Common myeloid progenitor, CD34-positive (primary cell): ENCODE measurements at places on chromosomes 6 and 20.

- H3K27ac ChIP-seq: no peak overlapping the region
- DNase-seq: no peak
- H3K4me3 ChIP-seq: no peak overlapping the region
- no peaks in the 10 kb centered on the region for H3K27me3 ChIP-seq
- H3K4me1 ChIP-seq: no peaks in the 10 kb centered on the region
Observed at GRCh38 chr6:88890394-88890793, 73.0 kb downstream of the RNGTT start.

DNA sequence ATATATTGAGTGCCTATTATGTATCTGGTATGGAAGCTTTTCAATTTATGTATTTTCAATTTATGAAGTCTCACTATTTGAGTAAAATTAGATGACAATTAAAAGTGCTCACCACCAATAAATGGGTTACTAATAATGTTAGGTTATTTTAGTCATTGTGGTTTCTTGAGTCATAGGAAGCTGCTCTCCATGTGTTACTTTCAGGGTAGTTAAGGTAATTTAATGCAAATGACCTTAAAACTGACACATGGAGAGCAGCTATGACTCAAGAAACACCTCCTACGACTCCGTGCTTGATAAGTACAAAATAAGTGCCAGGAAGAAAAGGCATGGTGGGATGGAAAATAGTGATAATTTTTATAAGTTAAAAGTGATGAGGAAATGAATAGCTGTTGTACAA, 16.5 kb upstream of the TINAG start:
- H3K4me1 ChIP-seq: no peaks in the 10 kb centered on the region
- no peaks in the 10 kb centered on the region for H3K27me3 ChIP-seq
- H3K4me3 ChIP-seq: no peak overlapping the region
- no peak overlapping the region for H3K27ac ChIP-seq

- H3K4me3 ChIP-seq: no peak overlapping the region
- H3K4me1 ChIP-seq: peaks cover 33% of the 10 kb centered on the region
- DNase-seq: no peak
- no peak overlapping the region for H3K27ac ChIP-seq
- no peaks in the 10 kb centered on the region for H3K36me3 ChIP-seq
Observed at GRCh38 chr6:42137194-42137753, 5.1 kb downstream of the C6orf132 start.

- DNase-seq: no peak
- H3K4me1 ChIP-seq: no peaks in the 10 kb centered on the region
- no peaks in the 10 kb centered on the region for H3K36me3 ChIP-seq
- no peak overlapping the region for H3K4me3 ChIP-seq
- H3K27me3 ChIP-seq: no peaks in the 10 kb centered on the region
- no peak overlapping the region for H3K27ac ChIP-seq
Observed at GRCh38 chr6:36999751-37000125, 5.7 kb upstream of the FGD2 start.

DNA sequence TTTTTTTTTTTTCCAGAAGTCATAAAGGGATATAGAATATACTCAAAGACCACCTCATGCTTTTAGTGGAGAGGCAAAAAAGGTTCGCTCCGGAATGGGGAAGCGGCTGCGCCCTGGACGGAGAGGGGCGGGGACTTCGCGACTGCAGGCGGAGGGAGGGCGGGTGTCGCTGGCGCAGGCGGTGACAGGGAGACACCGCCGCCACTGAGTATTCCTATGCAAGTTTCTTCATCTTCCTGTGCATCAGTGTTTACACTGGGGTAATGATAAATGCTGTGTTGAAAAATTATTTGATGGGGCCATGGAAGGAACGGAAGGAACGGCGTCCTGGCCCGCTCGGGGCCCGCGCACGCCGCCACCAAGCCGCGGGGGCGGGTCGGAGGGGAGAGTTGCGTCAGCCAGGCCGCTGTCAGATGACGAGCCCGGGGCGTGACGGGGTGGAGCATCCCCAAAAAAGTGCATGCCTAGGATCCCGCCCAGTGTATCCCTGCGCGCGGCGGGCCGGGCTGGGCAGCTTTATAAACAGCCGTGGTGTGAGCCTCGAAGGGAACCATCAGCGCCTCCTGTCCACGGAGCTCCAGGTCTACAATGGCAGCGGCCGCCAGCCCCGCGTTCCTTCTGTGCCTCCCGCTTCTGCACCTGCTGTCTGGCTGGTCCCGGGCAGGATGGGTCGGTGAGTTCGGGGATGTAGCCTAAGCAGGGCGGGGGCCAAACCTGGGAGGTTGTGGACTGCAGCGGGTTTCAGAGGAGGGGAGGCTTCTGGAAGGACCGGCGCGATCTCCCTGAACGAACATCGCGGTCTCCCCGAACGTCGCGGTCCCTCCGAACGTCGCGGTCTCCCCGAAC, at the start of gene ULBP1:
Gene ULBP1, plus strand, starts transcription at position 482 of the 846 bp plus-strand sequence. Its CDS starts 107 bp downstream, at position 589.
- H3K27me3 ChIP-seq: peaks cover 29% of the 10 kb centered on the region
- no peak within 1 kb of the TSS for H3K27ac ChIP-seq
- H3K36me3 ChIP-seq: no peaks in the 10 kb centered on the region
- peak within 1 kb of the TSS; percentile 45 for H3K4me3 ChIP-seq
- DNase-seq: peak; percentile 83
- peaks cover 28% of the 10 kb centered on the region for H3K4me1 ChIP-seq

GRCh38 chr6:156885562-156885961, 108.4 kb downstream of the ARID1B start:
- H3K4me1 ChIP-seq: peaks cover 12% of the 10 kb centered on the region
- no peaks in the 10 kb centered on the region for H3K36me3 ChIP-seq
- H3K4me3 ChIP-seq: no peak overlapping the region
- H3K27ac ChIP-seq: no peak overlapping the region
- no peak for DNase-seq
- no peaks in the 10 kb centered on the region for H3K27me3 ChIP-seq

- H3K4me3 ChIP-seq: no peak overlapping the region
- no peaks in the 10 kb centered on the region for H3K4me1 ChIP-seq
- no peaks in the 10 kb centered on the region for H3K36me3 ChIP-seq
Observed at GRCh38 chr20:52536040-52536439, 344.5 kb upstream of the ZFP64 start.
